ENCODE measurements at places on chromosomes 7 and 10. TPM values are rescaled to one million over a fixed set of nuclear protein-coding genes. Genes with fewer than 3 reads are reported as not detected.

GRCh38 chr10:10702211-10702610, 315.5 kb upstream of the CELF2 start:
- no peaks in the 10 kb centered on the region for H3K36me3 ChIP-seq
- no peak for DNase-seq
- H3K27me3 ChIP-seq, result no peaks in the 10 kb centered on the region
- no peak overlapping the region for H3K4me3 ChIP-seq

GRCh38 chr7:30698481-30698880, 16.2 kb upstream of the CRHR2 start:
- H3K4me3 ChIP-seq, result no peak overlapping the region
- no peak overlapping the region for H3K27ac ChIP-seq
- H3K36me3 ChIP-seq, result no peaks in the 10 kb centered on the region
- no peaks in the 10 kb centered on the region for H3K4me1 ChIP-seq

- H3K27ac ChIP-seq, result peak overlapping the region; percentile 95
- H3K36me3 ChIP-seq, result peaks cover 20% of the 10 kb centered on the region
- H3K4me3 ChIP-seq, result no peak overlapping the region
- peaks cover 80% of the 10 kb centered on the region for H3K4me1 ChIP-seq
These were observed 1.7 kb upstream of the UPP1 start for GRCh38 chr7:48087349-48087748.

DNA sequence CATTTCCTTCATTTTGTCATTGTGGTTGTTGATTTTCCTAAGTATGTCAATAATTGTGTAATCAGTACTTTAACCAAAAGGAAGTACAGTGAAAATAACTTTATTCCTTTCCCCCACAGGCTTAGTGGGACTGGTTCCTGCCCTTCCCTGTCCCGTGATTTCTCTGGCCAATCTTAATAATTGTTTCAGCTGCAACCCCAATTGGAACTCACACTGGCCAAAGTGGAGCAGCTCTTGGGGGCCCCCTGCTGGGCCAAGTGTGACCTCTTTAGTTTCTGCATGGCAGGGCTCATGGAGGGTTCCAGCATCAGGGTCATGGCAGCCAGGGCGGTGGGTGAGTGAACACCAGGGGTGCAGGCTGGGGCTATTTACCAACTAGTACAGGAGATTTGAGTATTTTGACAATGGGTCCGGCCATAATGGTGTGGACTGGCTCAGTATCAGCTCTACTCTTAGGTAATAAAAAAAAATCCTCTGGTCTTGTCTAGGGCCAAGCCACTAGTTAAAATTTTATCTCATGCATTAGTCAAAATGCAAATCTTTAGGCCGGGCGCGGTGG, 31.7 kb downstream of the CYCS start:
- H3K4me3 ChIP-seq, result no peak overlapping the region
- H3K27ac ChIP-seq, result no peak overlapping the region
- H3K4me1 ChIP-seq, result peaks cover 4% of the 10 kb centered on the region
- no peaks in the 10 kb centered on the region for H3K36me3 ChIP-seq

DNA sequence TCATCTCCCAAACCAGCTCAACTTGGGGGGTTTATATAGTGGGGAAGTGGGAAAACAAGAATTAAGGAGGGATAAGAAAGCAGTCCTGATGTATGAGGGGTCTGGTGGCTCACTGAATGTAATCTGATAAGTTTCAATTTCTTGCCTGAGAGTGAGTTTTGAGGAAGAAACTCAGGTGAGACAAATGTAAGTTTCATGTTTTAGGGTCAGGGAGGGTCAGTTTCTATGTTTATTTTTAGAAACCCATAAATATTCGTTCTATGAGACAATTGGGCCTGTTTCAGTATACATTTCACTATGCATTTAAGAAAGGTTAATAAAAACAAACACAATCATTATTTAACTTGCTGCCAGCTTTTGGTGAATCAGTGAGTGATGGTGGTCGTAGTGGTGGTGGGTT, 128.0 kb upstream of the MBL2 start:
- no peaks in the 10 kb centered on the region for H3K27me3 ChIP-seq
- no peak overlapping the region for H3K27ac ChIP-seq
- no peaks in the 10 kb centered on the region for H3K36me3 ChIP-seq
- no peaks in the 10 kb centered on the region for H3K4me1 ChIP-seq

DNA sequence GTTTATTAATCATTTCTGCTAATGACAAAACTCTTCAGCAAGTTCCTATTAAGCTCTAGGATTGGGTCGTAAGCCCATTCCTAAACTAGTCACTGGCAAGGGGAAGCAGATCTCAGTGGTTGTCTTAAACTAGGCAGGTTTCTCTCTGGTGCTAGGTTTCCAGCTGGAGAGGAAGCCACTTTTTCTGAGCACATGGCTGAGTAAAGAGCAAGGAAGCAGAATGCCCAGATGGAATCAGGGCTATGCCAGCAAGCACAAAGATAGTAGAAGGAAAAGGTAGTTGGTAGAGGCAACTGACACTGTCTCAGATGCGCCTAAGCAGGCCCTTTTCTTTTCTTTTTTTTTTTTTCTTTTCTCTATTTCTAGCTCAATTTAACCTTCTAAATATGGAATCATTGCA, 224.9 kb downstream of the EXOC4 start:
- DNase-seq, result no peak
- peaks cover 44% of the 10 kb centered on the region for H3K4me1 ChIP-seq
- H3K27ac ChIP-seq, result no peak overlapping the region
- H3K4me3 ChIP-seq, result no peak overlapping the region

GRCh38 chr10:114982989-114983388, 45.0 kb downstream of the TRUB1 start:
- H3K4me3 ChIP-seq, result no peak overlapping the region
- DNase-seq, result no peak
- H3K4me1 ChIP-seq, result no peaks in the 10 kb centered on the region
- no peaks in the 10 kb centered on the region for H3K27me3 ChIP-seq
- no peak overlapping the region for H3K27ac ChIP-seq
- H3K36me3 ChIP-seq, result peaks cover 6% of the 10 kb centered on the region

- peak overlapping the region; percentile 80 for H3K27ac ChIP-seq
- no peaks in the 10 kb centered on the region for H3K27me3 ChIP-seq
- peaks cover 15% of the 10 kb centered on the region for H3K36me3 ChIP-seq
- H3K4me1 ChIP-seq, result peaks cover 69% of the 10 kb centered on the region
- no peak overlapping the region for H3K4me3 ChIP-seq
These were observed 17.7 kb downstream of the ADAM8 start for GRCh38 chr10:133258818-133259601.

GRCh38 chr7:101964680-101965452, 147.4 kb downstream of the CUX1 start:
- H3K4me1 ChIP-seq, result no peaks in the 10 kb centered on the region
- no peak for DNase-seq
- H3K27ac ChIP-seq, result no peak overlapping the region
- H3K27me3 ChIP-seq, result no peaks in the 10 kb centered on the region
- H3K36me3 ChIP-seq, result no peaks in the 10 kb centered on the region

DNA sequence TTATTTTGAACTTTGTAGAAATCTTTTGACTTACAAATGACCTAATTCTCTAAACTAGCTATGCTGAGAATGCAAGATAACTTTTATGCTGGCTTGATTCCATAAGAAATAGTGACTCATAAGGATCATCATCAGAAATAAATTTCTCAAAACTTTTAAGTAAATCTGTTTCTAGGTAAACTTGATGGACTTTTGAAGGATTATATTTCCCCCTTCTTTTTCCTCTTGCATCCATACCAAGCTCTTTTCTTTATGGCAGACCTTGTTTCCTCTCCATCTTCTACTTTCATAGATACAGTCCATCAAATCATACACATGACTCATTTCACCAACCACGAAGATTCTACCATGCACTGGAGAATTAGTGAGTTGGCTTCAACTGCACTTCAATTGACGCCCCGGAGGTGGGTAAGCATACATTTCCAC, 336.3 kb downstream of the KCNMA1 start:
- H3K4me1 ChIP-seq, result no peaks in the 10 kb centered on the region
- no peak overlapping the region for H3K27ac ChIP-seq
- DNase-seq, result no peak
- no peaks in the 10 kb centered on the region for H3K27me3 ChIP-seq
- H3K36me3 ChIP-seq, result no peaks in the 10 kb centered on the region

Gene MDFIC
- 19.1 TPM for total RNA-seq

Gene MUC12
- 1.2 TPM for total RNA-seq

Gene PRKAR2B
- total RNA-seq, result 4.0 TPM

Gene CFAP70
- total RNA-seq, result 0.28 TPM
